ENCODE measurements at places on chromosomes 16 and 17. TPM values are rescaled to one million over a fixed set of nuclear protein-coding genes. Genes with fewer than 3 reads are reported as not detected.

- DNase-seq = no peak
These were observed 55.4 kb upstream of the ACSF3 start for GRCh38 chr16:89038221-89038721.

Gene KRT33B
- total RNA-seq = 0.29 TPM

Gene CD300C
- total RNA-seq = 0.06 TPM

DNA sequence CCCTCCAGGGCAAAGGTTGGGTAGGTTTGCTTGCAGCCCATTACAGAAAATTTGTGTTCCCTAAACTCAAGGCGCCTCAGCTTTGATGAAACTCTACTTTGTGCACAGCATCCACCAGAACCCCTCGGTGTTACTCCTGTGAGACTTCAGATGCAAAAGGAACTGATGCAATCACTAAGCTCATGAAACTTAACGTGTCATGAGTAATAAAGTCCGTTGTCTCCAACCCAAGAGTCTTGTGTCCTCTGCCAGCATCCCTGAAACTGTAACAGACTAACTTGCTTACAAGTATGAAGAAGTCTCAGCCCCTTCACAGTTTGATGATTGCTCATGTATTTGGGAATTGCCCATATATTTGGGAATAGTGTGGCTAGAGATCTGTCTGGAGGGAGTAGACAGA lies 74.8 kb upstream of the MARCHF10 start:
- no peak for DNase-seq

- no peak for DNase-seq
These were observed 1.1 kb upstream of the CHRNB1 start for GRCh38 chr17:7443499-7444485.

DNA sequence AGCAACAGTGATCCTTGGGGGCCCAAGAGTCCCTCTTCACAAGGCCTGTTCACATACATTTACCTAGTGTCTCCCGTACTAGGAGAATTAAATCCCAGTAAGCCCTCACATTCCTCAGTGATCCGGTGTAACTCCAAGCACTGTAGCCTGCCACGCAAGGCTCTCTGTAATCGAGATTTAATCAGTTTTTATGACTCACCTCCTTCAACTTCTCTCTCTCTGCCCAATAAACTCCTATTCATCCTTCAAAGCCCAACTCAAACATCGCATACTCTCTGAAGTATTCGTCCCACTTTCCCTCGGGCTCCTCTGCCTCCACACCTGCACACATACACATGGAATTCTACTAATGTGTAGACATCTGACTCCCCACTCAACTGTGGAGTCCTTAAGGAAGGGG lies 141.8 kb downstream of the CMIP start:
- no peak for DNase-seq

DNA sequence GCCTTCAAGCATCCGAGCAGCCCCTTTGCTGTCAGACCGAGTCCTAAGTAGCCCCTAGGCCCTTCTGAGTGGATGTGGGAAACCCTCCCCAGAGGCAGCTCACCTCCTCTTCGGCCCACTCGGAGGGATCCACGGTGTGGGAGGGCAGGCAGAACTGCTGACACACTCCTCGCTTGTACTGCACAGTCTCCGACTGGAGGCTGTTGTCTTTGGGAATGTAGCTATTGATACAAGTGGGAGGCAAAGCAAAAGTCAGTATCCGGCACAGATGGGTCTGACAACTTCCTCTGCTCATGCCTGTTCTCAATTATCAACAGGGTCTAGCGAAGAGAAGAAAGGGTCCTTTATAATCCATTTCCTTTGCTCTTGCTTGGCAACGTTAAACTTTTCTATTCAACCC lies 25.9 kb upstream of the FOXJ1 start:
- DNase-seq = no peak
